Left renal pelvis (tissue), 4 donors: ENCODE measurements at places on chromosomes 3 and 15.

DNA sequence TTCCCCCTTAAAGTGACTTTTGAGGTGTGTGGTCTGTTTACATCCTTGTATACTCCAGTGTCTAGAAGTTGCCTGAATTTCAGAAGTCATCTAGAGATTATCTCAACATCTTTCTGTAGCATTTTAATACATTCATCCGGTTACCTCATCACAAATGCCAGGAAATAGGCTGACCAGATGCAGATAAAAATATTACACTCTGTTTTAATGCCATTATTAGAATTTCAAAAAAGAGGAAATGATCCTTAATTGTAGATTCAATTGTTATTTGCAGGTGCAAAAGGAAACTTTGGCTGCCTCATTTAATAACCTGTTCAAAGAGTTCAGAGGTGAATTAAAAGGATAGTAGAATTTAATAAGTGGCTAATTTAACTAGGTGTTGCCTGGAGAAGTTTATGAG, 290.9 kb downstream of the C3orf38 start:
- no peak for DNase-seq

- no peak for DNase-seq
These were observed 68.8 kb upstream of the TMEM115 start for GRCh38 chr3:50428007-50428633.

GRCh38 chr15:44720460-44721176, 9.3 kb downstream of the B2M start:
- no peak for DNase-seq

- DNase-seq: no peak
These were observed 14.8 kb downstream of the GK5 start for GRCh38 chr3:142210608-142211007.

DNA sequence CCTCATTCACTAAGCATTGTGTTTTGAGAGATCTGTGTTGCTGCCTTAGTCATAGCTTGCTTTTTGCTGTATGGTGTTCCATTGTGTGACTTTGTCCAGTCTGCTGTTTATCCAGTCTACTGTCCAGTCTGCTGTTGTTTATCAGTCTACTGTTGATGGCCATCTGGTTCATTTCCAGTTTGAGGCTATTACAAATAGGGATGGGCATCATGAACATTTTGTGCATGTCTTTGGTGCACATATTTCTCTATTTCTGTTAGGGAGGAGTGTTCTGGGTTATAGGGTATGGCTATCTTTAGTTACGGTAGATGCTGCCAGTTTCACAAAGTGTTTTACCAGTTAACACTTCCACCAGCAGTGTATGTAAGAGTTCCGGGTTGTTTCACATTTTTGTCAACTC, 22.2 kb upstream of the CLEC3B start:
- no peak for DNase-seq

DNA sequence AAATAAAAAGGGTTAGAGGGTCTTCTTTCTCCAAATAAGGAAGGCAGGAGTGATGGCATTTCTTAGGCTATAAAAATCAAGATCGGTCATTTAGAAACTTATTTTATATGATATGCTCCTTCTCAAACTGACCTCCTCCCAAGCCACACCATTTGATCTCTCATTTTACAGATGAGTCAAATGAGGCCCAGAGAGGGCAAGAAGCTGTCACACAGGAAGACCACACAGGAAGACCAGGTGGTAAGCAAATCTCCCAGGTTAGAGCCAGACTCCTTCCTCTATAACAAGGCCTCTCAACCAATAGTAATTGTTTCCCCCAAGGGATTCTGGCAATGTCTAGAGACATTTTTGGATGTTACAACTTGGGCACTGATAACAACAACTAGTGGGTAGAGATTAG, 13.8 kb downstream of the TLE3 start:
- DNase-seq: no peak

DNA sequence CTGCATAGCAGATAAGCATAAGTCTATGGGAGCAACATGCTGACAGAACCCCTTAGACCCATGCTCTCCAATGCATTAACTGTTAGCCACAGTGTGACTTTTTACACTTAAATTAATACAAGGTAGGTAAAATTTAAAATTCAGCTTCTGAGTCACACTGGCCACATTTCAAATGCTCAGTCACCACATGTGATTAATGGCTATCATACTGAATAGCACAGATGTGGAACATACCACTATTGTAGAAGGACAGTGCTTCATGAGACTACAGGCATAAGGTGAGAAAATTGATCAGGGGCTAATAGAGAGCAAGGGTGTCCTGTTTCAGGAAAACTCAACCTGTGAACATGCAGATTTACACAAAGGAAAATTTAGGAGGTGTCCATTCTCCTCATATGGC, 357.0 kb upstream of the SEMA6D start:
- no peak for DNase-seq

DNA sequence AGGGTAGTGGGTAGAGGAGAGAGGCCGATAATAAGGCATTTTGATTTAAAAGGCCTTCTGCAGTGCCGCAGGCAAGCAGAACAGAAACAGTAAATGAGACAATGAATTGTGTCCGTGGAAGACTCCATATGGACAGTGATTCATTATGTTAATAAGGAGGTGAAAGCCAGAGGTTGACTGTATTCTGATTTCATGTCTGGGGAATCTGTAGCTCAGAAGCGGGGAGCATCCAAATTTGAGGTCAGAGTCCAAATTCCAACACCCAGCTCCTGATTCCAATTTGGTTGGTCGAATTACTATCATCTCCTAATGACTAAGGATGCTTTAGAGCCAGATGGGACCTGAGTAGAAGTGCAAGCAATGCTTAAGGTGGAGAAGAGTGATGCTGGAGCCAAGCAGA, 1.0 kb upstream of the TBC1D21 start:
- no peak for DNase-seq

GRCh38 chr3:194364652-194365434, 4.7 kb downstream of the LRRC15 start:
- no peak for DNase-seq

GRCh38 chr3:81554388-81554787, 207.1 kb downstream of the GBE1 start:
- DNase-seq: no peak

DNA sequence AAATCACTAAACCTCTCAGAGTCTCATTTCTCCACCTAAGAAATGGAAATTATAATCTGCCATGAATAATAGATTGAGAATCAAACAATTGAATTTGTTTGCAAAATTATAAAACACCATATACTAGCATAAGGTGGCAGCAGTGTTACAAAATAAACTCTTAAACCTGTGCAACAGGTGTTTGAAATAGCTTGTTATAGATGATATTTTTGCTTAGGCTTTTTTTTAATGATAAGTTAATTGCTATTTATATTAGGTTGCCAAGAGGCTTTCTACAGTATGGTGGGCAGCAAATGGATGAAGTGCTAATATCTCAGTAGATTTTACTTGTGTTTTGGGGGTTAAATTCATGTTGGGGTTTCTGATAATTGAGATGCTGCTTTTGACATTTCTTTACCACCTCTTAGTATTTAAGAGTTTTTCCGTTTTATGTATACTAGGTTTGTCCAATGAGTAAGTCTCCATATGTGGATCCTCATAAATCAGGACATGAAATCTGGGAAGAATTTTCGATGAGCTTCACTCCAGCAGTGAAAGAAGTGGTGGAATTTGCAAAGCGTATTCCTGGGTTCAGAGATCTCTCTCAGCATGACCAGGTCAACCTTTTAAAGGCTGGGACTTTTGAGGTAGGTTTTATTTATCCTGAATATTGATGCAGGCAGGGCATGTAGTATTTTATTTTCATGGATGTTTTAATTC, 19.6 kb downstream of the NR1D2 start:
- DNase-seq: no peak

DNA sequence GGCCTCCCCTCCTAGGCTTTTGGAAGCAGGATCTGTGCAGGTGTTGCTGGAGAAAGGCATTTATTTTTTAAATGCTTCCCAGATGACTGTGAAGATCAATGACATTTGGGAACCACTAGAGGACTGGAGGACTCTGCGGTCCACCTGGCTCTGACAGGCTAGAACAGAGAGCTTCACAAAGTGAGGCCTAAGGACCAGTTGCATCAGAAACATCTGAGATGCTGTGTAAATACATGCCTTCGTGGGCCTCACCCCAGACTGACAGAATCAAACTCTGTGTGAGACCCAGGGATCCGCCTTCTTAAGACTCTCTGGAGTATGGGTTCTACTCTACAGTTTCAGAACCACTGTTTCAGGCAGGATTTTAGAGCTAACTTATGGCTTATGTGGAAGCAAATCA, 105.0 kb upstream of the ICE2 start:
- no peak for DNase-seq

DNA sequence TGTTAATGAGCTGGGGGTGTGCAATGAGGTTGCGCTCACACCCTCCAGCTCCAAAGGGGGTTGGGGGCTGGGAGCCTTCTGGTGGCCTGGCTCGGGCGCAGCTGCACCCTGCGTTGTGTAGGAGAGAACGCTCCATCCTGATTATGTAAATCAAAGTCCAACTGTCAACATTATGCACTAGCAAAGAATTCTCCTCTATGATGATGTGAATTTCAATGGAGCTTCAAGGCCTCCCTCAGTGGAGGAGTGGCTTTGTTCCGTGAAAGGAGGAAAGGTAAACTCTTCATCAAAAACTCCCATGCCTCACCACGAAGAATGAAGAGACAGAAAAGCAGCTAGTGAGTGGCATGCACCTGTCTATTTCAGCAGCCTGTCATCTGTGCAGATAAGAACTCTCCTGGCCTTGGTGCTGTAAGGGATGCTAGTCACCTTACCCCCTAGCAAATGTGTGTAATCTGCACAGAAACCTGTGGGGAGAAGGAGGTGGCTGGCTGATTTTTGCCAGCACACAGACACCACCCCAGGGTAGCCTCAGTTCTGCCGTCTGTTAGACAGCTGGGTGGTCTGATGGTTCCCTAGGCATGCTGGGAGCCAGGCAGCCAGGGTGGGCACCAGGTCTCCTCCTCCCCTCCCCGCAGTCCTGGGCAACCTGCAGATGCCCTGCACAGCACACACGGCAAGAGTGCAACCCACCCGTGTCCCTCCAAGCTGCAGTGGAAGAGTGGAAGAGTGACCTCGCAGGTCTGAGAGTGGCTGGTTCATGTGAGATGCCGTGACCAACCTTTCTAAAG, 47.0 kb upstream of the TRPM1 start:
- no peak for DNase-seq

DNA sequence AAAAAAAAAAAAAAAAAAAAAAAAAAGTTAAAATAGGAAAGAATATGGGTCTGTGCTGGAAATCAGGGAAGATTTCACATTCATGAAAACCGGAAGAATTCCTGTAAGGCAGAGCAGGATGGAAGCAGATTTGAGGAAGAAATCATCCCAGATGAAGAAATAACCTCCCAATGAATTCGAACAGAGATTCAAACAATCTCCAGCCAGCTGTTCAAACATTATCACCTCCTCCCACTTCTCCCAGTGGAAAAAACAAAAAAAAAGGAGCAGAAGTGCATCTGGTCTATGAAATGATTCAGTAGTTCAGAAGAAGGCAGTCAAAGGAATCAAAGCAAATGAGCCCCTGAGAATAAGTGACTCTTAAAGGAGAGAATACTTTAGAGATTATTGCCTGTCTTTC, 33.1 kb downstream of the CP start:
- DNase-seq: no peak

DNA sequence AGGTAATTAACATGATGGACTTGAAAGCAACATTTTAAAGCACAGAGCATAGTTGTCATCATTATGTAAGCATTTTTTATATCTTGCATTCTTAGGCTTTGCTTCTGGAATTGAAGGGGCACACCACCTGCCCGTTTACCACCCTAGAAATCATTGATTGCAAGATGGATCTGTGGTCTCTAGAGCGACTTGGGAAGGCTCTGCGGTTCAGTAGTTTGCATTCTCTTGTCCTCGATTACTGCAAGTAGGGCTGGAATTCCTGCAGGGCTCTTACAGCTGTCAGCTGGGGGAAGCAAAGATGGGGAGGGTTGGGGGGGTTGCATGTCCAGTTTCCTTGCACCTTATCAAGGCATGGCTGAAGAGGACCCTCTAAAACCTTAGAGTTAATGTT, 56.7 kb upstream of the RNF7 start:
- no peak for DNase-seq

DNA sequence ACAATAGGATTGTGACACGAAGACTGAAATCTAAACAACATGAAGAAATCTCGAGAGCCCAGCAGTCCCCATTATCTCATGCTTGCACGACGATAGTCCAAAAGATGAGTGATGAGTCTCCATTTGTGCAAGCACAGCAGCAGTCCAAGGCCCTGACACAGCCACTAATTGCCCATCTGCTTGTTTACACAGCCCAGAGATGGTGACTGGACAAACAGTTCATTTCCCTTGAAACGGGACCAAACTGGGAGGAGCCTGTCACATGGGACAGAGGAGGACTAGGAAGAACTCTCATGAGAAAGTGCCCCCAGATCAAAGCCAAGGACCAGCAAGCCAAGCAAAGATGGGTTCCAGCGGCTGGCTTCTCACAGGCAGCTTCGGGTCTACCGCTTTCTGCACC, 121.0 kb downstream of the GREM1 start:
- no peak for DNase-seq

DNA sequence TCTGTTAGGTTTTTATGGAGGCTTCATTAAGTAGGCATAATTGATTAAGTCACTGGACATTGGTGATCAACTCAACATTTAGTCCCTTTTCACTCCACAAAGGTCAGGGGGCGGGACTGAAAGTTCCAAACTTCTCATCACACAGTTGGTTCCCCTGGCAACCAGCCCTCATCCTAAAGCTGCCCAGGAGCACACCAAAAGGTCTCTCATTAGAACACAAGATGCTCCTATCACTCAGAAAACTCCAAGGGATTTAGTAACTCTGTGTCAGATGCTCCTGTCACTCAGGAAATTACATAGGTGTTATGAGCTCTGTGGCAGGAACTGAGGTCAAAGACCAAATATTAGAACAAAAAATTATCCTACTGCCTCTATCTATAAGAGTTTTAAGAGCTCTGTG, 321.5 kb downstream of the OTOL1 start:
- DNase-seq: no peak

- no peak for DNase-seq
These were observed 195.7 kb upstream of the ATP11B start for GRCh38 chr3:182597621-182598041.

DNA sequence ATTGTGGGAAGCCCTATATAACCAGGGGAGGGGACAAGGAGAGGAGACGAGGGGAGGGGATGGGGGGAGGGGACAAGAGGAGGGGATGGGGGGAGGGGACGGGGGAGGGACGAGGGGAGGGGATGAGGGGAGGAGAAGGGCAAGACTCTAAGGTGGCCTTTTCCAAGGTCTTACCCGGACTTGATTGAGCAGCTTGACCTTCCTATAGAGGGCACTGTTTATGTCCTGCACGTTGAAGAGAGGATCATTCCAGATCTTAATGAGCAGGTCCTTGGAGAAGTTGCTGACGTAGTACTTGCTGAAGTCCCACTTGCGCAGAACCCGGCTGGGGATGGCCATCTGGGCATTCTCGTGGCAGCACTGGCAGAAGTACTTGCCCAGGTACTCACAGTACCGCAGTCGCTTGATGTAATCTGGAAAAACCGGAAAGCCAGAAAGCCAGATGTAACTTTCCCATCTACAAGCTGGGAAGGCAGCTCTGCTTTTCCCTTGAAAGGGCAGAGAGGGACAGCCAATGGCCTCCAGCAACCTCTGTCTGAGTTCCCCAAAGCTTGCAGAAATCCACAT, 55.7 kb downstream of the RUBCN start:
- DNase-seq: no peak
